ENCODE measurements at places on chromosomes 5 and 9.
A peak's percentile ranks its signal among the peaks of the same experiment; 100 is the strongest.

- DNase-seq = no peak
Measured at GRCh38 chr9:138101444-138102234, 224.1 kb downstream of the CACNA1B start.

- no peak for DNase-seq
Measured at GRCh38 chr5:173258466-173258865, 23.5 kb upstream of the NKX2-5 start.

GRCh38 chr9:122133263-122133983 is 26.2 kb downstream of the NDUFA8 start:
- DNase-seq = no peak

DNA sequence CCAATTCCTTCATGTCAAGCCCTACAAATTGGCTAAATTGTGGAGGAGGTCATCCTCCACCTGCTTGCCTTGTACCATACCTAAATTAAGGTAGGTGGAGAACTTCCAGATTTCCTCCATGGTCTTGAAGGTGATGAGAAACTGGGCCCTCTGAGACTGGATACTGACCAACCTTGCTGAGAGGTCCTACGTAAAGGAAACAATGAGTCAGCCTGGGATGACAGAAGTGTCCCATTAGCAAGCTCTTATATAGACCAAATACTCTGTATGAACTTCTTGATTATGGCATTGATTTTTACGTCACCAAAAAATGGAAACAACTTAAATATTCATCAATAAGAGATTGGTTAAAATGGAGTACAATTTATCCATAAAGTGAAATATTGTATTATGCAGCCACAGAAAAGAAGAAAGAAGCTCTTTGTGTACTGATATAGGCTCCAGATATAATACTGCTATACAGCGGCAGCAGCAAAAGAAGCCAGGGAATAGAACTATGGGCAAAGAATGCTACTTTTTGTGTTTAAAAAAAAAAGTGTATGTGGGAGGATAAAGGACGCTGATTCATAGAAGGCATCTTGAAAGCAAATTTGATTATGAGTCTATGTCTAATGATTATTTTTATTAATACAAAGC is 18.3 kb downstream of the SH3TC2 start:
- no peak for DNase-seq

- no peak for DNase-seq
Measured at GRCh38 chr5:7857926-7858632, 7.1 kb upstream of the CFAP90 start.

GRCh38 chr9:135586601-135587109 is 25.1 kb downstream of the PAEP start:
- no peak for DNase-seq

DNA sequence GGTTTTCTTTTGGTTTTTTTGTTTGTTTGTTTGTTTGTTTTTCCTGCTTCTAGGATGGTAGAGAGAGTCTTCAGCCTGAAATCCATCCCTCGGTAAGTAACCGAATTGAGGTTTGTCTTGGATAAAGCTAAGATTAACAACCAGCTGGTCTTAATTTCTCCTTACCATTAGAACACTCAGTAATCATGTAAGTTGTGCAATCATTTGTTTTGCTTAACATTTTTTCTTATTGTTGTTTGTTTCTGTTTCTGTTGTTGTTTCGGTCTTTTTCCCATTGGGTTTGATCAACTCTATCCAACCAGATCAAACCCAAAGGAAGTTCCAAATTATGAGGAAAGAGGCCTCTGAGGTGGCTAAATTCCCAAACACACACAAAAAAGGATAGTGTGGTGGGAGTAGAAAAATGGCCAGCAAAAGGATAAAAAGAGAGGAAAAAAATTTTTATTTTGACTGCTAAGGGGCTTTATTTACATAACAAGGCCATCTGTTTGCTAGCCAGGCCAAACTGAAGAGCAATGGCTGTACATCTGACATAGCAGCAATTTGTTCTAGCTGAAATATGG is 49.6 kb upstream of the ANKRD31 start:
- no peak for DNase-seq

DNA sequence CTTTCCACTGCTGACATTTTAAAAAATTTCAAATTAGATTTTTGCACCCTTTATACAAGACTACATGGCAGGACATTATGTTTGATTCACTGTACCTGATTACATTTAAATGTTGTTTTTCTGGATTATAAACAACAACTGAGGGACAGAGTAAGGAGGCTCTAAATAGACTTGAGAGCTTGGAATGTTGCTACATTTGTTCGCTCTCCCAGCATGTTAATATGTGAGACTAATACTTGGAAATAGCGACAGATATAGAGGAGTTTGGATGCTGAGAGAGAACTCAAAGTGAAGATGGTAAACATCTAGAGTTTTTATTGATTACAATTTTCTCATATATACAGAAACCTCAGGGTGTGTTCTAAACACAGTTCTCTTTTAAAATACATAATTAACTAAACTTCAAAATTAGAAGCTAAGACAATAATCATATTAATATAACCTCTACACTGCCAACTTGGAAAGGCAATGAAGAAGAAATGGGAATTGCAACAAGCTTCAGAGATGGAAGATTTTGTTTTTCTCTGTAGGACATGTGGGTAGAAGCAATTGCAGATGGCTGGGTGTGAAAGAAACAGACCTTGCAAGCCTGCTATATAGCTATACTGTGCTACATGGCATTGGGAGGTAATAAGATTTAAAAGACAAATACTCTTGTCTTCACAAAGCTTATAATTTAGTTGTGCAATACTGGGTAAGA is 1.4 kb upstream of the NDFIP1 start:
- no peak for DNase-seq

GRCh38 chr5:42912184-42912798 is 100.6 kb upstream of the SELENOP start:
- peak; percentile 56 for DNase-seq

DNA sequence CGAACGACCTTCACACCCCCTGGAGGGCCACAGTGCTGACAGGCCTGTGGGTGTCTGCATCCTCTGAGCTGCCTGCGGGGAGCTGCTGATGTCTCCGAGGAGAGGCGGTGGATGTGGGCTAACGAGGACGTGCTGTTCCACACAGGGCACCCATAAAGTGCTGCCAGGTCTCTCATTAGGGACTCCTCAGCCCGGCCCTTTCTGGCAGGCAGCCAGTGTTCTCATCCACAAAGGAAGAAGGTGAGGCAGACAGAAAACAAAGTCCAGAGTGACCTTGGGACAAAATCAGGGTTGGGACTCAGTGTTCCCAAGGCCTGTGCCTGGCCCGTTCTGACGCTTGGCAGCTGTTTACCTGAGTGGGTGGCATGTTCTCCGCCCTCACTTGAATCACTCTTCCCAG is 29.3 kb downstream of the CARTPT start:
- DNase-seq = no peak

DNA sequence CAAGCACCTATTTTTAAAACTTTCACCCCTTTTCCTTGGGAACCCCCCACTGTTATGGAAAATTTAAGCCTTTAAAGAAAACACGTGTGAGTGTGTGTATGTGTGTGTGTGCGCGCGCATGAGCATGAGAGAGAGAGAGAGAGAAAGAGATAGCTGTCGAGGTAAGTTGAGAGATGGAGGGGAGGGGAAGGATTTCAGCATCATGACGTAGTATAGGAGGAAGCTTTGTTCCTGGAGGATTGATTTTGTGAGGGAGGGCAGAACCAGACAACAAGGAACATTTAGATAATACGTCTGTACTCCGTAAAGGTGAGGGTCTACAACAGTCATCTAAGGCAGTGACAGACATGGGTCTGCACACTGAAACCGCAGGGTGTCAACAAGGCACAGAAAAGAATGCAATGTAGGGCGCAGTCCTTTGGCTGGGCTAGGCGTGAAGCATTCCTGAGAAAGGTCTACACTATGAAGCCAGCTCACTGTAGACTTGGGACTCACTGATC is 227.7 kb downstream of the SMARCA2 start:
- no peak for DNase-seq

- DNase-seq = no peak
Measured at GRCh38 chr9:73230251-73230650, 78.6 kb downstream of the ANXA1 start.

DNA sequence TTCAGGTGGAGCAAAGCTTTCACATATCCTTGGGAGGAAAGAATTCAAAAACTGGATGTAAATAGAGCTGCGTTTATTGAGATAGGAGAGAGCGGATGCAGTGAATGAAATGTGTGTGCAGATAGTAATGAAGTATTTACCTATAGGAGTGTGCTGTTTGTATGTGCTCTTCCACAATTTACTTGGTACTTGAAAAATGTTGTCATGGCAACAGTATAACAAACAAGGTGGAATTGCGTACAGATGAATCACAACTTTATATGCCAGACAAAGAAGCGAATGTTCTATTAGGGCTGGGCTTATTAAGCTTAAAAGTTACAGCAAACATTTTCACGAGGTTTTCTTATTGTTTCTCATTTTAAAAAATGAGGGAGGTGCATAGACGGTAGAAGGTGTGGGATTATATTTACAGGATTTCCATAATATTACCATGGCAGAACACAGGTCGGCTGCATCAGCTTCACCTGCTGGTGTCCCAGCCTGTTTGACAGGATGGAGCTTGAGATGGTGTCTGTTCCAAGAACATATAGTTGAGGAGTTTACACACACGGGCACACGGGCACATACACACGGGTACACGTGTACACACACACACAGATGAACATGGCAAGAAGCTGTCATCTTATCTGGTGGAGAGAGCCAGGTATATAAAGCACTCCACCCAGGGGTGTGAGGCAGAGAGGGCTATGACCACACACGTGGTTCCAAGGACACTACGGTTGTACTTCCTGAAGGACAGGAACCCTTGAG is 155.7 kb downstream of the RMI1 start:
- DNase-seq = no peak

DNA sequence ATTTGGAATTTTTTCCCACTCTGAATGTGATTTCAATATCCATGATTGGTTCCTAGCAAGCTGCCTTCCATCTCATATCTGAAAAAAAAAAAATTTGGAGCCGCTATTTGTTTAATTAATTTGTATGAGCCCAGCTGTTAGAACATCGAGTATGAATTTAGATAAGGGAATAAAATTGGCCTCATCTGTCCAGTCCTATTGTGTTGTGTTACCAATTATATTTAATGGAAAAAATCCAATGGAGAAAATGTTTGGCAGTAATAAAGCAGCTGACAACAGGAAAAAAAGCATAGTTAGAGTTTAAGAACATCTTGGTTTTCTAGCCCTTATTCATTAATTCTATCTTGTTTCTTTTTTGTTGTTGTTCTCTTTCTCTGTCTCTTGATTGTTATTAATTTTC is 735.6 kb upstream of the RIOK2 start:
- DNase-seq = no peak

DNA sequence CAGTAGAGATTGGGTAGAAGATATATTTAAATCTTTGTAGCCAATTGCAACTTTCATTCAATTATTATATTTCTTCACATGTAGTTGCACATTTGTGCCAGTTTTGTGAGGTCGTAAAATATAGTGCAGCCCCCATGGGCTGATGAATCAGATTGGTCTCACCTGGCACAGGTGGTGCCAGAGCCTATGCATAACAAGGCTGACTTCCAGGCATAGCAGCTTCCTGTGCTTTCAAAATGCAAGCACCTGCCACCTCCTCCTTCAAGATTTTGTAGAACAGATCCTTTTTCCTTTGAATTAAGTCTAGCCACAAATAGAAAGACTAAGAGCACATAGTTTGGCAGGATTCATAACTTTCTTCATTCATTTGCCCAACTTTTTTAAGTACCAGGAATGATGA is 87.1 kb downstream of the STARD4 start:
- DNase-seq = no peak

- no peak for DNase-seq
Measured at GRCh38 chr9:137703842-137704508, 85.2 kb downstream of the EHMT1 start.

GRCh38 chr9:135067096-135067710 is 20.3 kb upstream of the OLFM1 start:
- no peak for DNase-seq
